ENCODE measurements at places on chromosomes 12 and 14.

DNA sequence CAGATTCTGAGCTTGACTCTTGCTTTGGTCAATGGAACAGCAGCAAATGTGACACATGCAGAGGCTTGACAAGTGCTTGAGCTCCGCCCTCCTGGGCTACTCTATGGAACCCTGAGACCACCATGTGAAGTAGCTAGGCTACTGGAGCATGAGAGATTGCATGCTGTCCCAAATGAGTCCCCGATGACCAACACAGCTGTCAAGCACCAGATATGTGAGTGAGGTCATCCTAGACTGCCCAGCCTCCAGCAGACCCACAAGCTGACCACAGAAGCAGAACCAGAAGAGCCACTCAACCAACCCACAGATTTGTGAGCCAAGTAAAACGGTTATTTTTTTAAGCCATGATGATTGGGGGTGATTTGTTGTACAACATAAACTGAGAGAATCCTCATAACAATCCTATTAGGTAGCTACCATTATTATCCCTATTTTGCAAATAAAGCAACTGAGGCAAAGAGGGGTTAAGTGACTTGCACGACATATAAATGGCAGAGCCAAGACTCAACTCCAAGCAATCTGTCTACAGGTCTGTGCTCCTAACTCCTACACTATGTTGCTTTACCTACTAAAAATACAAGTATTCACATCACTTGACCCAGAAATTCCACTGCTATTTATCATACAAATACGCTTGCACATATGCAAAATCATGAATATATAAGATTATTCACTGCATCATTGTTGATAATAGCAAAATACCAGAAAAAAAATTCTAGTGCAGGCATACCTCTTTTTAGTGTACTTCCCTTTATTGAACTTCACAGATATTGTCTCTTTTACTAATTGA lies 136.2 kb downstream of the NDUFA12 start:
- no peak for DNase-seq

GRCh38 chr12:121009741-121010140 lies 6.5 kb downstream of the C12orf43 start:
- peak; percentile 28 for DNase-seq

- no peak for DNase-seq
These were observed 71.3 kb downstream of the PRIMA1 start for GRCh38 chr14:93716746-93717667.

DNA sequence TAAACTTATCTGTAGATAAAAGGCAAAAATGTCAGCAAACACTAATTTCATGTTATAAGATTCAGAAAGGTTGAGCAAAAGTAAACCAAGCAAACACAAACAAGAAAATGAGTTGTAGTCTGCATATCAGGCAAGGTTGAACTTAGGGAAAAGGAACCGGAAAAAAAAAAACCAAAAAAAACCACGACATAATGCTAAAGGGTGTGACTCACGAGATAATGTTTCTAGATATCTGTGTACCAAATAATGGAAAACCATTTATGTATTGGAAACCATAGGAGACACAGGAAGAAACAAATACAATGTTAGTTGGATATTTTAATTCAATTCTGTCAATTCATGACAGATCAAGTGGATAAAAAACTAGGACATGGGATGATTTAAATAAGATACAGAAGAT lies 60.5 kb downstream of the GPATCH2L start:
- DNase-seq = no peak

Measured in activated naive CD4-positive, alpha-beta T cell treated with anti-CD3 and anti-CD28 coated beads for 36 hours (primary cell).